ENCODE measurements at places on chromosomes 16 and 17. TPM values are rescaled to one million over a fixed set of nuclear protein-coding genes. Genes with fewer than 3 reads are reported as not detected.

HOXB1 gene
- total RNA-seq: not detected

ZG16 gene
- not detected for total RNA-seq

DNA sequence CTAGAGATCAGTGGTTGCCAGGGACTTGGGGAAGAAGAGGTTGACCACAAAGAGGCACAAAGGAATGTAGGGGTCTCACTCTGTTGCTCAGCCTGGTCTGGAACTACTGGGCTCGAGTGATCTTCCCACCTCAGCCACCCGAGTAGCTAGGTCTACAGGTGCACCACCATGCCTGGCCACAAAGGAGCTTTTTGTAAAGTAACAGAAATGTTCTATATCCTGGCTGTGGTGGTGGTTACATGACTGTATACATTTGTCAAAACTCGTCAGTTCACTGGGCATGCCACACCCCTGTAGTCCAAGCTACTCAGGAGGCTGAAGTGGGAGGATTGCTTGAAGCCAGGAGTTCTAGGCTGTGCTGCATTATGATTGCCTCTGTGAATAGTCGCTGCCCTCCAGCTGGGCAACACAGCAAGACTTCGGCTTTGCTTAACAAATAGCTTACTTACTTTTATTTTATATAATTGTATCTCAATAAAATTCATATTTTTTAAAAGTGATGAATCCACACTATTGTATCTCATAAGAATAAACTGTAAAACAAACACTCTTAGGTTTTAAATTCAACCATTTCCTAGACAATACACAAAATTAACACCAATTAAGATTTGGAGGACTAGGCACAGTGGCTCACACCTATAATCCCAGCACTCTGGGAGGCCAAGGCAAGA, 5.0 kb downstream of the SKA2 start:
- DNase-seq: no peak

- no peak for DNase-seq
These were observed 151.7 kb upstream of the COX10 start for GRCh38 chr17:13917634-13918033.

- no peak for DNase-seq
These were observed 4.4 kb downstream of the CRLF3 start for GRCh38 chr17:30819971-30820705.

RPH3AL gene
- 33.3 TPM for total RNA-seq

ASB16 gene
- not detected for total RNA-seq

RNF112 gene
- 1.6 TPM for total RNA-seq
